A172 (cell line): ENCODE measurements at places on chromosomes 12 and 14. TPM values are rescaled to one million over a fixed set of nuclear protein-coding genes. Genes with fewer than 3 reads are reported as not detected.

GRCh38 chr14:77323571-77323970 is 2.7 kb downstream of the GSTZ1 start:
- DNase-seq, result no peak

DNA sequence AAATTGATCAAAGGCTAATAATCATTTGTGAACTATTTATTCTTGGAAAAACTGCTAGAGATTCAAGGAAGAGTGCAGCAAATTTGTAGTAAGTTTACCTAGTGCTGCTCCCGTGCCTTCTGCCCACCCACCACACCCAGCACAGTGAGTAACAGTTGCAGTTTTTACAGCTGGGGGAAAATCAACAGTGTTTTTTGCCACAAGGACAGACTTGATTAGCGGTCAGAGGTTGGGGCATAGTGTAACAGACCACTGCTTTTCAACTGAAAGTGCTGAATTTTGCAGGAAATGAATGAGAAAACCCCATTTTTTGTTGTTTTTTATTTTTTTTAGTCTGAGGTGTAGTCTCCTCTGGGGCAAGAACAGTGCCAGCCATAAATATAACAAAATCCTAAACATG is 7.5 kb upstream of the KLRK1 start:
- no peak for DNase-seq

DNA sequence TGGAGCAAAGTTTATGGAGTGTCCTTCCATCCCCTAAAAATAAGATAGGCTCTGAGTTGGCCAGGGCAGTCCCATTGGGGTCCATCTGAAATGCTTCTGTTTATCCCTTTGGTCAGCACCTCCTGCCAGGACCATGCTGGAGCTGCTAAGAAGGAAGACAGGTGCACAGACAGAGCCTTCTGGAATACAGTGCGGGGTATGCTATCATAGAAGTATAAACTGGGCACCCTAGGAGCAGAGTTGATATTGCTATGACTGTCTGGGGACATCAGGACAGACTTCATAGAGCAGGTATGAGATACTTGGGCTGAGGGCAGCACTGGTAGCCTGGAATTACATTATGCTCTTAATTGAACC is 170.4 kb upstream of the HIF1A start:
- DNase-seq, result no peak

Gene KRT79
- total RNA-seq, result 0.26 and 0.33 TPM in 2 replicates

Gene PRB2
- total RNA-seq, result not detected in 2 replicates

- DNase-seq, result no peak
These were observed 158.0 kb downstream of the ETV6 start for GRCh38 chr12:11807458-11807857.

DNA sequence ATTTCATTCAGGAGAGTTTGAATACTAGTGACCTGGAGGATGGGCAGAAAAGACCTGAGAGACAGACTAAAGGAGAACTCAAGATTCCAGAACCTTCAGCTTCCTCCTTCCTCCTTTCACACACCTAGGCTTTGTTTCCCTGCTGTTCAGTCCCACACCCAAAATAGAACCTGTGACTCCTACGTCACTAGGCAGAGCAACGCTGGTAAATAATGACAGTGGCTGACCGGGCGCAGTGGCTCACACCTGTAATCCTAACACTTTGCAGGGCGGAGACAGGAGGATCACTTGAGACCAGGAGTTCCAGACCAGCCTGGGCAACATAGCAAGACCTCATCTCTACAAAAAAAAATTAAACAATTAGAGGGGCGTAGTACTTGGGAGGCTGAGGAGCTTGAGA is 166.4 kb upstream of the FKBP4 start:
- no peak for DNase-seq

DNA sequence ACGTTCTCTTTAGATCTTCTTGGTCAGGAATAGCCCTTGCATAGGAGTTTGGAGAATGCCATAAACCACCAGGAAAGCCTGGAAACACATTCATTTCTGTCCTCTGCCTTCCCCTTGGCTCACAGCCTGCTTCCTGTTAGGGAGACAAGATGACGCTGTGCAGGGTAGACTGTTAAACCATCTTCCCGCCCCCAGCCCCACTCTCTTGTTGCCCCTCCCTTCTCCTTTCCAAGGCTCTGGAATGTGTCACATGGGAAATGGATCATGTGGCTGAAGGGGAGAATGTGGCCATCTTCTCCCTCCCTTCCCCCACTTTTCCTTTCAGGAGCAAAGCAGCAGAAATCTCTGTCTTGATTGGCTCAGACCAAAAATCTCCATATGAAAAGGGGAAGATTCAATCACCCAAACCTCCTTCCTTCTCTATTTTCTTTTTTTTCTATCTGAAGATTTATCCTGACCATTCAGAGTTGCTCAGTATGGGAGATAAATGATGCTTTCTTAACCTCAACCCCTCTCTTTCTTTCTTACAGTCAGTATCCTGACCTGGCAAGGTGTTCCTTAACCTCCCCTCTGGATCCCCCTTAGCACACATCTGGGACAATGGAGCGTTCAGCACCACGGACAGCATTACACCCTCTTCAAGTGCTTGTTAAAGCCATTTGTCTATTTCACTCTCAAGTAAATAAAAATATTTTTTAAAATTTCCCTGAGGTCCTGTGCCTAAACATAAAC is 11.4 kb downstream of the GPR19 start:
- DNase-seq, result peak; percentile 13

DNA sequence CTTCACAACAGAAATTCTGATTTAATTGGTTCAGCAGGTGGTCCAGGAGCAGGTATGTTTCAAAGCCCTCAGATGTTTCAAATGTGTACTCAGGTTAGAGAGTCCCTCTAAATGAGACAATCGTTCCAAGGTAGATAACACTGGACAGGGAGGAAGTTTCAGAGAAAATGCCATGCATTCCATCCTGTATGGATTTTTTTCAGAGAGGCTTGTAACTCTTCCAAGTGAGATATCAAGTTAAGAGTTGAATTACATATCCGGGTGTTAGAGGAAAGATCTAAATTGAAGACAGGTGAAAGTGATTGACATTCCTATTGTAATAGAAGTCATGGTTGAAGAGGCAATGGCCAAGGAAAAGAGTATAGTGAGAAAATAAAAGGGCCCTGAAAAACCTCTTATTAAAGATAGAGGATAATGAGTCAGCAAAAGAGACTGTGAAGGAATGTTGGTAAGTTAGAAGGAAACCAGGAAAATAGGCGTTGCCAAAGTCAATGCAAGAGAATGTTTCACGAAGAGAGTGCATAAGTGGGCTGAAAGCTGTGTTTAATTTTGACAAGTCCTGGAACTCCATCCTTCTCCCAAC is 105.8 kb downstream of the BMP4 start:
- DNase-seq, result peak; percentile 51

Gene SLC4A8
- 7.5 and 14.4 TPM in 2 replicates for total RNA-seq

Gene CLEC14A
- not detected in 2 replicates for total RNA-seq

- DNase-seq, result no peak
These were observed 5.2 kb upstream of the CLEC9A start for GRCh38 chr12:10025236-10025635.

Gene NID2
- total RNA-seq, result not detected in 2 replicates

DNA sequence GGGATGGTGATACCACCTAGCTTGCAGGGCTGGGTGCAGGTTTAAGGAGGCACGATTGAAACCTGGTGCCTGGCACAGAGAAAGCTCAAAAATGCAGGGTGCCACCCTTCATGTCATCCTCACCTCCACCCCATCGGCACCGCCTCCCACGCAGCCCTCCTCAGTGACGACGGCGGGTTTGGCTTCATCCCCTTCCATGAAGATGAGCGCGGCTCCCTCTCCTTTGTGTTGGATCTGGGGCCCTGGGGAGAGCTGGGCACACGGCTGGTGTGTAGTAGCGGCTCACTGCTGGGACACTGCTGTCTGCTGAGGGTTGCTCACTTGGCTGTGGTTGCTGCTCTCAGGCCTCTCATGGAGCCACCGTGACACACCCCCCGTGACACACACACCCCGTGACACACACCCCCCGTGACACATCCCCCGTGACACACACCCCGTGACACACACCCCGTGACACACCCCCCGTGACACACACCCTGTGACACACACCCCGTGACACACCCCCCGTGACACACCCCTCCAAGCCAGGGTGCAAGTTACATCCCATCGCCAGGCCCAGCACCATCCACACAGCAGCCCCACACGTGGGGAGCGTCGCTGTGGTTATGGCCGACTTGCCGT is 42.9 kb upstream of the FZD10 start:
- no peak for DNase-seq

DNA sequence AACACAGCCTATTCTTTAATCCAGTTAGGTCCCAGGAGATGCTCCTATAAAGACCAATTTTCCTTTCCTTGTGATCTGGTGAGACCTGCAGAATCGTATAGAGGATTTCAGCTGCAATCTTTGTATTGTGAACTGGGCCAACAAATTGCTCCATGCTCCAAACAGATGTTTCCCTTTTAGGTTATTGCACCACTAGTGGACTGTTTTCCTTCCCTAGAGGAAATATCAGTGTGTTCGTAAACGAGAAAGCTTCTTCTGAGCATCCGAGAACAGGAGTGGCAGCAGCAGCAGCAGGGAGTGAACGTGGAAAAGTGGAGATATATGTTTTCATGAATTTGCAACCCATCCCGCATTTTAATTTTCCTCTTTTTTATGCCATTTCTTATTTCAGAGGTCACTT is 344.1 kb upstream of the PDE3A start:
- DNase-seq, result no peak

GRCh38 chr14:78469947-78470346 is 299.8 kb downstream of the NRXN3 start:
- no peak for DNase-seq

DNA sequence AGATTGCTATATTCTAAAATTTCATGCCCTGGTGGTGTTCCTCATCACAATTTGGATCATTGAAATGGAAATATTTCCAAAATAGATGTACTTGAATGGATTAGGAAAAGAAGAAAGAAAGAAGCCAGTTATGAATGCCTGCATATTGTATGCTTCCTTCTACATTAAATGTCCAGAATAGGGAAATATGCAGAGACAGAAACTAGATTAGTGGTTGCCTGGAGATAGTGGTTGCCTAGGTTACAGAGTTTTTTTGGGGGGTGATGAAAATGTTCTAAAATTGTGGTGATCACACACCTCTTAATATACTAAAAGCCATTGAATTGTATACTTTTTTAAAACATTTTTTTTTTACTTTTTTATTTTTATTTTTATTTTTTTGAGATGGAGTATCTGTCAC is 18.0 kb downstream of the TUBA1A start:
- DNase-seq, result no peak

- no peak for DNase-seq
These were observed 9.2 kb upstream of the PPP1R13B start for GRCh38 chr14:103856607-103857006.
